ENCODE measurements at places on chromosomes 7 and 10.

- H3K27me3 ChIP-seq, result no peaks in the 10 kb centered on the region
- no peaks in the 10 kb centered on the region for H3K4me1 ChIP-seq
- ATAC-seq, result no peak
- no peak overlapping the region for H3K4me3 ChIP-seq
- no peaks in the 10 kb centered on the region for H3K36me3 ChIP-seq
- H3K27ac ChIP-seq, result no peak overlapping the region
Measured at GRCh38 chr7:70336536-70336935, 738.3 kb downstream of the AUTS2 start.

DNA sequence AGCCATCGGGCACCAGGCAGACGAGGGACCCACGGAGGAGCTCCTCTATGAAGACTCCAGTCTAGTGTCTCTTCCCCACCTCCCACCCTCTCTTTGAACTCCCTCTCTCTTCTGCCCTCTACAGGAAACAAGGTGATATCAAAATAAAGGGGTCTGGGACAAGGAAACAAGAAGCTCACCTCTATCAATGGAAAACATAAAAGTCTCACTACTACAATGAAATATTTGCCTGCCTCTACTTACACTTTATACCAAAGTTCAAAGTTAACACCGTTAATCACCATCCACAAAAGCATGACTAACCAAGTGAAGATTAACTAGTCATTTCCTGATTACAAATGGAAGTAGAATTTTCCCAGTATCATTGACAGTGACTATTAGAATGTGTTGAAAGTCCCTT is 82.2 kb downstream of the PARD3 start:
- H3K27me3 ChIP-seq, result no peaks in the 10 kb centered on the region
- no peak overlapping the region for H3K4me3 ChIP-seq
- ATAC-seq, result no peak
- H3K4me1 ChIP-seq, result peaks cover 7% of the 10 kb centered on the region

GRCh38 chr10:45425621-45426563 is 51.9 kb downstream of the ALOX5 start:
- no peak overlapping the region for H3K4me3 ChIP-seq
- H3K36me3 ChIP-seq, result no peaks in the 10 kb centered on the region
- H3K27me3 ChIP-seq, result peaks cover 32% of the 10 kb centered on the region
- ATAC-seq, result no peak
- H3K4me1 ChIP-seq, result peaks cover 7% of the 10 kb centered on the region

DNA sequence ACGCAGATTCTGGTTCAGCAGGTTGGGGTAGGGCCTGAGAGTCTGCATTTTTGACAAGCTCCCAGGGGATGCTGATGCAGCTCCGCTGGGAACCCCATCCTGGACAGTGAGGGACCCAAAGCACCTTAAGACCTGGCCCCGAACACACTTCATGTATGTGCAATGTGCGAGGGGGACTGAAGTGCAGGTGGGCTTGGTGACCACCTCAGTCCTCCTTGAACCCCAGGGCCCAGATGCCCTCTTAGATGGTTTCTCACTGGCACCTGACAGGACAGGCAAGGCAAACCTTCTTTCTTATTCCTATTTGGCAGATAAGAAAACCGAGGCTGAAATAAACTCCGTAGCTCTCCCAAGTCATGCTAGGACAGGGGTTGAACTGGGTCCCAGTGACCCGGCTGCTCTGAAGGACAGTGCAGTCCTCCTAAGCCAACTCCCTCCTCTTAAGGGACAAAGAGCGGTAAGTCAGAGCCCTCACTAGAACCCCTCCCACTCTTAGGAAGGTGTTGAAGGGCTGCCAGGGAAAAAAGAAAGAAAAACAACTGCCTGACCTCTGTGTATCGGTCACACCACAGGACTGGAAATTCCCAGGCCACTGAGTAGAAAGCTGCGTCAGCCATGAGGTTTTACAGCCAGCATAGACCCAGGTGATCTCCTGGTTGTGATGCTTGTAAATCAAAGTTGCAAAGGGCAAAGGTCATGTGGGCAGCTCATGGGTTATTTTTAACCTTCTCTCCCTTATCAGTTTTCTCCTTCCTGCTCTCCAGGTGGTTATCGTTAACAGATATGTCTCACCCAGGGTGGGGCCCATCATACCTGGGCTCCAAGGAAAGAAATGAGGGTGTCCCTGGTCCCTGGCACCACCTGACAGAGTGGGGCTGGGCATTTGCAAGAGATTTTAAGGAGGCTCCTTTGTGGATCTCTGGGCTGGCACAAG is 90.9 kb upstream of the SMNDC1 start:
- H3K4me1 ChIP-seq, result no peaks in the 10 kb centered on the region
- H3K27me3 ChIP-seq, result peaks cover 22% of the 10 kb centered on the region
- H3K4me3 ChIP-seq, result no peak overlapping the region
- peak; percentile 52 for ATAC-seq

DNA sequence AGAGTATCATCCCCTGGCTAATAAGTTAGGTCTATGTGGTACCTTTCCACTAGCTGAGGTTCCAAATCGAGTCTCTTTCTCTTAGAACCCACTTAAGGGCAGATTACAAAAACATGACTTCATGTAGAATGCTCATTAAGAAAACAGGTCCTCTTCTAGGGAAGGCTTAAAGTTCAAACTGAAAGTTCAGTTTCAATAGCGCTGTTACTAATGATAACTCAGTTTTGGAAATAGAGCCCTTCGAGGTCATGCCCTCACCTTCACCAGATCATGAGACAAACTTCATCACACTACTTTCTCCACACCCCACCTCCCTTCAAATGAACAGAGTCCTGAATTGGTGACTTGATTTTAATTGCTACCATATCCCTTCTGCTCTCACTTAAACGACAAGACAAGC is 26.2 kb downstream of the HGF start:
- ATAC-seq, result no peak
- no peak overlapping the region for H3K4me3 ChIP-seq
- no peak overlapping the region for H3K27ac ChIP-seq
- H3K27me3 ChIP-seq, result no peaks in the 10 kb centered on the region
- H3K4me1 ChIP-seq, result no peaks in the 10 kb centered on the region

GRCh38 chr10:119119400-119119799 is 15.5 kb downstream of the DENND10 start:
- H3K4me1 ChIP-seq, result peaks cover 17% of the 10 kb centered on the region
- H3K4me3 ChIP-seq, result no peak overlapping the region
- ATAC-seq, result no peak

DNA sequence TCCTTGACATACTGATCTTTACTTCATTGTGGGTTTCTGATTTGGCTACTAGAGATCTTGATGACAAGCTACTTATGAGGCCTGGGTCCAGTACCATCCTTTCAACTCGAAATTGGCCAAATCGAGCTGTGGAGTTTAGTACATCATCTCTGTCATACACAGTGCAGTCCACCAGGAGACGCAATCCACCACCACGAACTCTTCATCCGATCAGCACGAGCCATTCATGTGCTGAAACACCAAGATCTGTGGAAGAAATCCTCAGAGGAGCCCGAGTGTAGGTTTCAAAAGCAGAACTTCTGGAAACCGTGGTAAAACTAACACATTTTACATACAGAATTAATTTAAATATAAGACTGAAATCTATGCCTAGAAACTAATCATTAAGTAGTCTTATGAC is 14.2 kb downstream of the DNAJC9 start:
- no peak for ATAC-seq
- no peaks in the 10 kb centered on the region for H3K27me3 ChIP-seq
- H3K27ac ChIP-seq, result no peak overlapping the region

Measured in gastroesophageal sphincter (tissue), 4 donors.